Activated effector memory CD4-positive, alpha-beta T cell treated with anti-CD3 and anti-CD28 coated beads, Interleukin-2, amount 50 U/mL, for 16 hours (primary cell): ENCODE measurements at places on chromosomes 3 and 15.

- DNase-seq = no peak
Observed at GRCh38 chr3:69161587-69162307, 39.4 kb upstream of the LMOD3 start.

DNA sequence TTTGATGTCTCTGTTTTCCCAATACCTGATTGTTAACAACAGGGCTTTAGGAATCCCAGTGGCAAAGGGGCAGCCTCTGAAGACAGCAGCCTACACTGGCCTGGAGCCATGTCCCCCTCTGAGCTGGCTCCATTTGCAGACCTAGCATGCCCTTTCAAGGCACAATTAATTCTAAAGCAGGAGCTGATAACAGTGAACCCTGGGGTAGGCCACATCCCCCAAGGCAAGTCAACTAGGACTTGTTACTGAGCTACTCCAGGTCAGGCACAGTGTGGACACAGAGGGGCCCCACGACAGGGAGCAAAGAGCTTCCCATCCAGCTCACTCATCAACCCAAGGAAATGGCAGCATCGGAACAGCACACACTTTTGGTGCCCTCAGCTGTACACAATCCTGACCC is 51.9 kb downstream of the SPSB4 start:
- no peak for DNase-seq

- no peak for DNase-seq
Observed at GRCh38 chr3:6526861-6527260, 334.1 kb upstream of the GRM7 start.

DNA sequence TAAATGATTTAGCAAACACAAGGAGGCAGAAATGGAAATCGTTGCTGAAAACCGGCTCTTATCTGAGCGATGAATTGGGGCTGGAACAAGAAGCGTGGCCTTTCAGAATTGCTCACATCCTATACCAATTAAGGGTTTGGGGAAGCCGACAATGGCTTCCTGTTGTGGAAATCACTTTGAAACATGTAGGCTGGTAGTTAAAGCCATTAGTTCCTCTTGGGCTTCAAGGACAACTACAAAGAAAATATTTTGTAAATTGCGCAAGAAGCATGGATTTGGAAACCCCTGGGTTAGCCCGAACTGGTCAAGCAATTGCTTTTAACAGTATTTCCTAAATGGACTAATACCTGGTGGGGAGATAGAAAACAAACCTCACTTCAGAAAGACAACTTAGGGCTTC is 182.4 kb downstream of the ADAMTS9 start:
- DNase-seq = no peak

- no peak for DNase-seq
Observed at GRCh38 chr3:152243301-152243711, 25.4 kb upstream of the MBNL1 start.

DNA sequence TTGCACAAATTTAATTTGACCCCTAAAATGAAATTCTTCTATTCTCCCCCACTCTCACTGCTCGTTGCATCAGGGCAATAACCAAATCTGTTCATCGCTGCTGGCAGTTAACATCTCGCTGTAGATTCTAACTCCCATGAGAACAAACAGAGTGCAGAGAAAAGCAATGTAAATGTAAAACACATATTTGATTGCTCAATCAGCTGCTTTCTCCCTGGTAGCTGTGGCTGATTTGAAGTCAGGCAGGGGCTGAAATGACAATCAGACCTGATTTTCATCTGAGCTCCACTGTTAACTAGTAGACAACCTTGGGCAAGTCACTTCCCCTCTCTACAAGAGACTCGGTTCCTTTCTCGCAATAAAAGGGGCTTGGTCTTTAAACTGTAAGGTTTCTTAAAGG is 119.8 kb upstream of the CPNE4 start:
- no peak for DNase-seq
